Spleen (tissue), 13 donors: ENCODE measurements at places on chromosomes 6 and 20. TPM values are rescaled to one million over a fixed set of nuclear protein-coding genes. Genes with fewer than 3 reads are reported as not detected.

GRCh38 chr6:149628875-149629510, 19.5 kb downstream of the KATNA1 start:
- DNase-seq = no peak
- no peaks in the 10 kb centered on the region for H3K27me3 ChIP-seq
- H3K27ac ChIP-seq = no peak overlapping the region
- H3K36me3 ChIP-seq = peaks cover 20% of the 10 kb centered on the region

DNA sequence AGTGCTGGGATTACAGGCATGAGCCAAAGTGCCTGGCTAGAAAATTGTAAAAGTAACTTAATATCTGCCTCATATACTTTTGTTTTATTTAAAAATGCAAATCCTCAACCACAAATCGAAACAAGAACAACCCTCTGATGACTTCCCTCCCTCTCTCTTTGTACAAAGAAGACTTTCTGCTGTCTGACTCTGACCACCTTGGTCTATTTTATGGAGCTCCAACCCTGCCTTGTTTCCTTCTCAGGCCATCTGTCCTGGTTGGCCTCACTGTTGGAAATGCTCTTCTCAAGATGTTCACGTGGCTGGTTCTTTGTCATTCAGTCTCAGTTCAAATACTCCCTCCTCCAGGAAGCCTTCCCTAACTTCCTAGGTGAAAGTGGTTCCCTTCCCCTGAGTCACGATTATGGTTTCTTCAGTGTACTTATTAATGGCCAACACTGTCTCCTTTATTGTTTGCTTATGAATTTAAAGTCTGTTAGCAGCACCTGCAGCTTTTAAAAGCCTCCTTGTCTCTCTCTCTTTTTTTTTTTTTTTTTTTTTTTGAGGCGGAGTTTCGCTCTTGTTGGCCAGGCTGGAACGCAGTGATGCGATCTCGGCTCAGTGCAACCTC, 151.5 kb upstream of the SALL4 start:
- no peak overlapping the region for H3K4me3 ChIP-seq
- peaks cover 4% of the 10 kb centered on the region for H3K4me1 ChIP-seq
- H3K27ac ChIP-seq = no peak overlapping the region

Gene TMEM74B
- total RNA-seq = 0.49 TPM

- H3K4me1 ChIP-seq = no peaks in the 10 kb centered on the region
- no peak for DNase-seq
- H3K36me3 ChIP-seq = no peaks in the 10 kb centered on the region
- no peak overlapping the region for H3K4me3 ChIP-seq
- no peaks in the 10 kb centered on the region for H3K27me3 ChIP-seq
Observed at GRCh38 chr6:133548423-133549159, 307.4 kb downstream of the EYA4 start.

Gene HLA-DMA
- 180 TPM for total RNA-seq

- H3K36me3 ChIP-seq = no peaks in the 10 kb centered on the region
- H3K27me3 ChIP-seq = peaks cover 49% of the 10 kb centered on the region
- peak; percentile 89 for DNase-seq
- H3K4me3 ChIP-seq = peak overlapping the region; percentile 65
Observed at GRCh38 chr6:135183002-135183531, 2.0 kb downstream of the MYB start.

Gene ELOVL4
- total RNA-seq = 0.77 TPM

Gene VIP
- total RNA-seq = 3.1 TPM

GRCh38 chr20:34558320-34559218, at the start of gene MAP1LC3A:
Gene MAP1LC3A (plus strand): TSS chr20:34558718. CDS start chr20:34558869, 151 bp downstream.
- H3K36me3 ChIP-seq = no peaks in the 10 kb centered on the region
- peaks cover 9% of the 10 kb centered on the region for H3K4me1 ChIP-seq
- H3K4me3 ChIP-seq = peak within 1 kb of the TSS; percentile 66
- DNase-seq = peak; percentile 96
- peak within 1 kb of the TSS; percentile 91 for H3K27ac ChIP-seq

- no peak overlapping the region for H3K4me3 ChIP-seq
- no peak for DNase-seq
- H3K36me3 ChIP-seq = no peaks in the 10 kb centered on the region
- H3K4me1 ChIP-seq = no peaks in the 10 kb centered on the region
- H3K27ac ChIP-seq = peak overlapping the region; percentile 52
Observed at GRCh38 chr6:5338177-5338960, 77.1 kb downstream of the FARS2 start.

DNA sequence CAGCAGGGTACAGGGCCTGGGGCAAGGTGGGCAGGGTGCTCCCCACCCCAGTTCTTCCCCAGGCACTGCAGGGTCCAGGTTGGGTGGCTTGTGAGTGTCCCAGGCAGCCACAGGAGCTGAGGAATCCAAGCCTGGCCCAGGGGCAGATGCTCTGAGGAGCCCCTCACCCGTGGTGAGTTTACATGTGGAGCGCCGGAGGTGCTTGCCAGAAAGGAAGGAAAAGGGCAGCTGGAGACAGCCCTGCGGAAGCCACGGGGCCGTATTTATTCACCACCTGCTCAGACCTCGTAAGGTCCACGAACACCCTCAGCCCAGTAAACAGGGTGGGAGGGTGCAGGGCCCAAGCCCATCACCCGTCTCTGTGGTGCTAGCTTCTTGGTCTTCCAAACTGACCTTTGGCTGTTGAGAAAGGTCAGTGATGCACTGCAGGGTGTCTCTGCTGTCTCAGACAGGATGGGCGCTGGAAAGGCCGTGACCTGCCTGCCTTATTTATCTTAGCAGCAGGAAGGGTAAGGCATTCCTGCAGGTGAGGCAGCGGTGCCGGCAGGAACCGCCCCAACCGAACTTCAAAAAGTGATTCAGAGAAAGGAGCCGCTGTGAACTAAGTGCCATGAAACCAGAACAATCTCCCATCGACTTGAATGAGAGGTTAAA, 4.0 kb upstream of the FRMD1 start:
- no peaks in the 10 kb centered on the region for H3K27me3 ChIP-seq
- DNase-seq = no peak
- no peak overlapping the region for H3K4me3 ChIP-seq
- H3K27ac ChIP-seq = no peak overlapping the region
- no peaks in the 10 kb centered on the region for H3K36me3 ChIP-seq

- H3K27me3 ChIP-seq = no peaks in the 10 kb centered on the region
- DNase-seq = no peak
- no peaks in the 10 kb centered on the region for H3K36me3 ChIP-seq
- no peak overlapping the region for H3K4me3 ChIP-seq
- H3K4me1 ChIP-seq = no peaks in the 10 kb centered on the region
- no peak overlapping the region for H3K27ac ChIP-seq
Observed at GRCh38 chr6:3347826-3348225, 89.1 kb downstream of the PSMG4 start.

GRCh38 chr20:50293284-50294139, 102.9 kb downstream of the CEBPB start:
- H3K4me3 ChIP-seq = no peak overlapping the region
- peak overlapping the region; percentile 73 for H3K27ac ChIP-seq
- peaks cover 33% of the 10 kb centered on the region for H3K4me1 ChIP-seq
- DNase-seq = peak; percentile 65
- no peaks in the 10 kb centered on the region for H3K36me3 ChIP-seq

DNA sequence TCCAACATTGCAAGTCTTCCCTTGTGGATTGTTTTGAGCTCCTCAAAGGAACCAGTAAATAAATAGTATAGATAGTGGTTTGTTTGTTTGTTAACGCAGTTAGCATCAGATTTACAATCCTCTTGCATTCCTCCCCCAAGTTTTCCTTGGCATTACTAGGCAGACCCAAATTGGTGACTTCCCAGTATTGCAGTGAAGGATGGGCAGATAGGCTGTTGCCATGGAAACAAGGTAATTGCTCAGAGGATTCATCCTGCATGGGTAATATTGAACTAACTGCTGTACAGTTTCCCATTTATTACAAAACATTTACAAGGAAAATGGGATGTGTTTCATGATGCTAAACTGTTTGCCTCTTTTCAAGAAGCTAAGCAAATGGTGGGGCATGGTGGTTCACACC, 477.2 kb downstream of the EPM2A start:
- no peak for DNase-seq
- H3K27ac ChIP-seq = no peak overlapping the region
- H3K36me3 ChIP-seq = no peaks in the 10 kb centered on the region
- no peaks in the 10 kb centered on the region for H3K27me3 ChIP-seq
- no peaks in the 10 kb centered on the region for H3K4me1 ChIP-seq
- no peak overlapping the region for H3K4me3 ChIP-seq

Gene BEND3
- 2.2 TPM for total RNA-seq

- H3K27ac ChIP-seq = no peak overlapping the region
- H3K4me1 ChIP-seq = no peaks in the 10 kb centered on the region
- no peak overlapping the region for H3K4me3 ChIP-seq
Observed at GRCh38 chr6:112760831-112761230, 413.7 kb downstream of the RFPL4B start.

Gene IRF4
- total RNA-seq = 57.7 TPM

- H3K4me1 ChIP-seq = peaks cover 51% of the 10 kb centered on the region
- peak overlapping the region; percentile 70 for H3K27ac ChIP-seq
- no peaks in the 10 kb centered on the region for H3K27me3 ChIP-seq
- no peaks in the 10 kb centered on the region for H3K36me3 ChIP-seq
Observed at GRCh38 chr6:90190752-90191395, 105.8 kb downstream of the BACH2 start.

DNA sequence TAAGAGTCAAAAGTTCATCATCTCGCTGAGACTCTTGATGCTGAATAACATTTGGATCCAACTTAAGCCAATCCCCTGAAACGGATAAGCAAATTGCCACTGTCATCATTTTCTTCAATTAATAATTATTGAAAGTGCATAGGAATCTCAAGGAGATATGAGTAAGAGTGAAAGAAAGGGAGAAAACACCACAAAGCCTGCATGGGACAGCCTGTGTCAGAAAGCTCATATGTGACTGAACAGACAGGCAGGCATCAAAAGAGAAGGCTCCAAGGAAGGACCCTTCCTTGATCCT, 13.3 kb downstream of the ATXN1 start:
- no peak overlapping the region for H3K4me3 ChIP-seq
- no peaks in the 10 kb centered on the region for H3K27me3 ChIP-seq
- peaks cover 98% of the 10 kb centered on the region for H3K4me1 ChIP-seq
- H3K27ac ChIP-seq = peak overlapping the region; percentile 29

GRCh38 chr6:35782424-35782823, 1.6 kb downstream of the CLPSL1 start:
- peaks cover 7% of the 10 kb centered on the region for H3K4me1 ChIP-seq
- no peak for DNase-seq
- no peak overlapping the region for H3K27ac ChIP-seq
- no peak overlapping the region for H3K4me3 ChIP-seq
- no peaks in the 10 kb centered on the region for H3K36me3 ChIP-seq

Gene CDH26
- 3.9 TPM for total RNA-seq

- H3K4me1 ChIP-seq = peaks cover 98% of the 10 kb centered on the region
- peaks cover 43% of the 10 kb centered on the region for H3K36me3 ChIP-seq
- H3K27me3 ChIP-seq = no peaks in the 10 kb centered on the region
- peak overlapping the region; percentile 77 for H3K27ac ChIP-seq
- no peak for DNase-seq
Observed at GRCh38 chr6:35048031-35048613, 93.0 kb downstream of the TCP11 start.

GRCh38 chr6:158529629-158530028, 30.3 kb upstream of the TMEM181 start:
- H3K27me3 ChIP-seq = no peaks in the 10 kb centered on the region
- no peaks in the 10 kb centered on the region for H3K4me1 ChIP-seq
- H3K4me3 ChIP-seq = no peak overlapping the region
- DNase-seq = no peak
- H3K27ac ChIP-seq = no peak overlapping the region
- H3K36me3 ChIP-seq = no peaks in the 10 kb centered on the region

DNA sequence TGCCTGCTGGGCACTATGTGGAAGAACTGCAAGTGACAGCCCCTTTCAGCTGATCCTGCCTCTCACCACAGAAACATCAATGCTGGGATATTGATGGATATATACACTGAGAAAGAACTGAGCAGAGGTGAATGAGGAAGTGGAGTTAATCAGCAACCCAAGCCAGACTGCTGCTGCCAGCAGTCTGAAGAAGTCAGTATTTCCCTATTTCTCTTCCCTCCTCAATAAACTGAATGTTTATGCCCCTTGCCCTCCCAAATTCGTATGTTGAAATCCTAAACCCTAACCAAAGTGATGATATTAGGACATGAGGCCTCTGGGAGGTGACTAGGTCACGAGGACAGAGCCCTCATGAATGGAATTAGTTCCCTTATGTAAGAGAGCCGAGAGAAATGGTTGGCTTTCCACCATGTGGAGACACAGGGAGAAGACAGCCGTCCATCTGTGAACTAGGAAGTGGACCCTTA, 76.3 kb downstream of the CDK19 start:
- H3K27me3 ChIP-seq = no peaks in the 10 kb centered on the region
- no peaks in the 10 kb centered on the region for H3K4me1 ChIP-seq
- H3K4me3 ChIP-seq = no peak overlapping the region
- peaks cover 20% of the 10 kb centered on the region for H3K36me3 ChIP-seq

Gene CCN6
- total RNA-seq = not detected

GRCh38 chr20:23205611-23206041, 119.5 kb upstream of the CD93 start:
- H3K27me3 ChIP-seq = no peaks in the 10 kb centered on the region
- DNase-seq = no peak
- no peak overlapping the region for H3K4me3 ChIP-seq
- no peak overlapping the region for H3K27ac ChIP-seq
- no peaks in the 10 kb centered on the region for H3K4me1 ChIP-seq
